ENCODE measurements at places on chromosomes 1 and 21.
A peak's percentile ranks its signal among the peaks of the same experiment; 100 is the strongest.

DNA sequence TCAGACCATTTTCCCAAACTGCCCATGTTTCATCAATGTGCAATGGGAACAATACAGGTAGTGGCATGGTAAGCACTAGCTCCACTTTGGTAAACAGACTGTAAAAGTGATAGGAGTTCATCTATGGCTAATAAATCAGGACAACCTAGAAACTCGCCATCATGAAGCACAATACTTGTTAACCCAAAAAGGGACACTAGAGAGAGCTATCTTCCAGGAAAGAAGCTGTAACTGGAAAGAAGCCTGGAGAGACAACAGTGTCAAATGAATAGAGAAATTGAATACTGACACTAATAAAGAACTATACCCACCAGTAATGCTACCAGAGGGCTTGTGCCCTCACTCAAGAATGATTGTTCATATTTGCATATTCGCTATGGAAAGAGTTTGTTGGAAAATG is 164.7 kb upstream of the RGS18 start:
- no peak for DNase-seq

DNA sequence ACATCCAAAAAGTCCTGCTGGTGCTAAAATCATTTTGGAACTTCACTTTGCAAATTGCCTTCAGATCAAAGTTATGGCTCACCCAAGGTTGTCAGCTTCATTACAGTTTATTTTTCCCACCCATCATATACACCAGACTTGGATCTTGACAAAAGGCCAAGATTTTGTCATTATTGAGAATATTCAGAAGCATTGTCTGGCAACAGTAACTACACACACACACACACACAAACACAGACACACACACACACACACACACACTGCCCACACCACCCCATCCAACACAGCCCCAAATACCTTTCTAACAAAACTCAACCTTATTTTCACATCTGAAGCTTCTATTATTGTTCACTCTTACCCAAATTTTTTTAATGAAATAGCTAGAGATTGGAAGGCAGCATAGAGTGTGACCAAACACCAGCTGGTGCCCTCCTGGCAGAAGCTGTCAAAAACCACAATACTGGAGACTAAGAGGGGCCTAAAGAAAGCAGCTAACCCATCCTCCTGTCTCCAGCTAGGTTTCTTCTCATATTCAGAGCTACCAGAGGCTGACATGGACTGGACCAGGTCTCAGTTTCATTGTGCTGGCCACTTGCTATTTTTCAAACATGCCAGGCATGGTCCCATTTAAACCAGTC is 139.1 kb upstream of the ZC3H11B start:
- no peak for DNase-seq

DNA sequence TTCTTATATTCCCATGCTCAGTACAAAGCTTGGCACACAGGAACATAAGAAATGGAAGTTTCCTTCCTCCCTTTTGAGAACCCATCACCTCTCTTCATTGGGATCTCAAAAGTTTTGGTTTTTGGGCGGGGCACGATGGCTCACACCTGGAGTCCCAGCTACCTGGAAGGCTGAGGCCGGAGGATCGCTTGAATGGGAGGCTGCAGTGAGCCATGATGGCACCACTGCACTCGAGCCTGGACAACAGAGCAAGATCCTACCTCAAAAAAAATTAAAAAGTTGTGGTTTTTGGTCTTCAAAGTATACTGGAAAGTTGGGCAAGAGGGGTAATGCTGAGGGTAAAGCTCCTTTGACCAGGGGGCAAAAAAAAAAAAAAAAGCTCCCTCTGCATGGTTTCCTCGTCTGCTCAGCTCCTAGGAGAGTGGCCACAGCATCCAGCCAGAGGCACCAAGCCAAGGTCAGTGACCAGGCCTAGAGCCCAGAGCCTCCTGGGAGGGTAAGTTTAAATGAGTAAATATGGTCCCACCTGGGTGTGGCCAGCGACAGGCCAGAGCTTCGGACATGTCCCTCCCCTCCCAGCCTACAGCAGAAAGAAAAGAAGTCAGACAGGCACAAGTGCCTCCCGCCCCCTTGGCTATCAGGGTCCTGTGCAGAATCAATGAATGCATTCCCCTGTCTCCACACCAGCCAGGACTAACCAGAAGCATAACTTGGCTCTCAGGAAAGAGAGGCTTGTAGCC is 5.0 kb downstream of the MEF2D start:
- DNase-seq: no peak

DNA sequence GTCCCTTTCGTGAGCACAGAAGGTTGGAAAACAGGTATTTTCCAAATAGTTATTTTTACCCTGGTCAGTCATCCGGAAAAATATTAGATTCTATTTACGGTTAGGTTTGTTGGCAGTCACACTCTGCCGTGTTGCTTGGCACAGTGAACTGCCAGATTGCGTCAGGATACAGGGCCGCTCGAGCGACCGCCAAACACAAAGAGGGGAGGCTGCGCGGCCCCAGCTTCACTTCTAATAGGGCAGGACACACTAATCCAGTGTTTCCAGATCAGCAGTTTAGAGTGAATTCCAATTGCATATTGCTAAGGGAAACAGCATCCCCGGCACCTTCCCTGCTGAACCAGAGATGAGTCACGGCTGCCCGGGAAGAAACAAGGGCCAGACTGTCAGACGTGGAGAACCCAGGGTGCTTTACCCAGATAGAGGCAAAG is 22.9 kb downstream of the UMODL1 start:
- DNase-seq: no peak

GRCh38 chr1:19597496-19598309 is 46.4 kb upstream of the NBL1 start:
- DNase-seq: peak; percentile 68

GRCh38 chr1:46605232-46605631 is 1.2 kb upstream of the MKNK1 start:
- peak; percentile 25 for DNase-seq
